ENCODE measurements at places on chromosomes 12 and 14.

DNA sequence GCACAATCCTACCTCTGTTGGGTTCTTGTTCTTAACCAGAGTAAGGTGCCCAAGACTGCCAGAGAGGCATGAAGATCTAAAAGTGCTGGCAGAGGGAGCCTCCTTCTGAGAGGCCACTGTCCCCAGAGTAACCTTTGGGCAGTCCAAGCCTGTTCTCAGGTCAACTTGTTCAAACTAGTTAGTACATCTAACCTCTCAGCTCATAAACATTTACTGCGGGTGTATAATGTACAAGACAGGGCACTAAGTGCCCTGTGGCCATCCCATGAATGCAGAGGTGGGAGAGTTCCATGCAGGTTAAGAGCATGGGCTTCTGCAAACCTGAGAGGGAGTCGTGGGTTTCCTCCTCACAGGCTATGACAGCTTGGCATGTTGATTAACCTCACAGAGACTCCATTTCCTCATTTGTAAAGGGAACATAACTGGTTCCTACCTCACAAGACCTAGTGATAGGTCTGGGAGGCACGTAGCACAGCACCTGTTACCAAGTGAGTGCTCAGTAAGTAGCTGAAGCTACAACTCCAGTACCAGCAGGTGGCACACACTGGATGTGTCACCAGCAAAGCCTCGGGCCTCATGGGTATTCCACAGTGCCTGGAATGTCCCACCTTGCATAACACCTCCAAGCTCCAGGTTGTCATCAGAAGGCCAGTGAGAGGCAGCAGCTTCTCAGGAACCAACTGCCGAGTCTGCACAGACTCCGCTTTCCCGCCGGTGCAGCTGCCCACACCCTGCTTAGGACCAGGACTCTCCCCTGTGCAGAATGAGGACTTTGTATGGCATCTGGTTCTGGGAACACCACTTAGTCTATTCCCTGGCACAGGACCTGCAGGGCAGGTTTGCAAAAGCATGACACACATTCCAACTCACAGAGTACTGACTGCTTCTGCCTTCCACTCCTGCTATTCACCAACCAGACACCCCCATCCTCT is 4.4 kb downstream of the VDR start:
- DNase-seq, result no peak

DNA sequence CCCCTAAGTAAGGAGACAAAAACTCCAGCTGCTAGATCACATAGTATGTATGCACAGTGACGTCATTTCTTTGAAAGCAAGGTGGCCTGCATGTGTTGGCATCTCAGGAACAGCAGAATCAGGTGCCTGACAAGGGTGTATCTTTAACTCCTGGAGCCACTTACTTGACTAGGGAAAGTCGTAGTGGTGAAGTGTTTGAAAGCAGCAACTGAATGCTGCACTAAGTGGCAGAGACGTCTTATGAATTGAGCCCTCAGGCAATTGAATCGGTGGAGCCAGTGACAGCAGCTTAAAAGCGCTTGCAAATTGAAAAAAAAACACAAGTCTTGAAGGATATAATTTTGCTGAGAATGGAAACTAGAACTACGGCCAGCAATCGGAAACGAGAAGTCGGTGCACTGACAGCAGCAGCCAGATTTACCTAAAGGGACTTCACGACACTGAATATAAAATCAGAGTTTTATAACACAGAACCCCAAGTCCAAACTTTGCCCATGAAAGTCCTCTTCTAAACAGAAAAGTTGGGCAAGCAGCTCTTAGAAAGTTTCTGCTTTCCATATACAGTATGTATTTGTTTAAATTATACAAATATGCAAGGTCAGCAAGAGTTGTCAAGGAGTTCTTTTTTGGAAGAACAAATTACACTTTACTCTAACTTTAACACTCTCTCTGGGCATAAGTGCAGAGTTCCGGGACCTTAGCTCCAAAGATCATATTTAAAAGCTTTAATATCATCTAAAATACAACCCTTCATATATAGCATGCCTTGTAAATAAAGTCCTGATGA is 1.1 kb downstream of the IGF1 start:
- DNase-seq, result no peak

GRCh38 chr14:49966971-49967630 is 74.2 kb downstream of the ARF6 start:
- DNase-seq, result no peak

- no peak for DNase-seq
Measured at GRCh38 chr12:116411977-116412376, 134.5 kb upstream of the MED13L start.

- DNase-seq, result no peak
Measured at GRCh38 chr14:24483604-24484252, 24.3 kb downstream of the CMA1 start.

DNA sequence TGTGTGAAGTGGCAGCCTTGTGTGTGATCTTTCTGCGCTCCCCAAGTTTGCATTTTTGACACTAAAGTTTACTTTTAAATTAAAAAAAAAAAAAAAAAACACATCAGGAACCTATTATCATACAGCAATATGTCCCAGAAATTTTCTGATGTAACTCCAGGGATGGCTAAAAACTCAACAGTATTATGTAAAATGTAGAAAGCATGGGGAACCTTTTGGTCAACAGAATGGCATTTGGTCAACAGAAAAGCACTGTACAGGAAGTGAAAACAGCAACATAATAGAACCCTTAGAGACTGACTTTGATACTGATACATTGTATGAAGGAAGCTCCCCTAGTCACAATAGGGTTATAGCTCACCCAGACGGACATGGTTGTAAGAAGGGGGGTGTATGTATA is 224.3 kb downstream of the ITPR2 start:
- DNase-seq, result no peak
